ENCODE measurements at places on chromosomes 7 and 10.

- DNase-seq = no peak
Observed at GRCh38 chr7:57482-58255, 134.7 kb upstream of the FAM20C start.

DNA sequence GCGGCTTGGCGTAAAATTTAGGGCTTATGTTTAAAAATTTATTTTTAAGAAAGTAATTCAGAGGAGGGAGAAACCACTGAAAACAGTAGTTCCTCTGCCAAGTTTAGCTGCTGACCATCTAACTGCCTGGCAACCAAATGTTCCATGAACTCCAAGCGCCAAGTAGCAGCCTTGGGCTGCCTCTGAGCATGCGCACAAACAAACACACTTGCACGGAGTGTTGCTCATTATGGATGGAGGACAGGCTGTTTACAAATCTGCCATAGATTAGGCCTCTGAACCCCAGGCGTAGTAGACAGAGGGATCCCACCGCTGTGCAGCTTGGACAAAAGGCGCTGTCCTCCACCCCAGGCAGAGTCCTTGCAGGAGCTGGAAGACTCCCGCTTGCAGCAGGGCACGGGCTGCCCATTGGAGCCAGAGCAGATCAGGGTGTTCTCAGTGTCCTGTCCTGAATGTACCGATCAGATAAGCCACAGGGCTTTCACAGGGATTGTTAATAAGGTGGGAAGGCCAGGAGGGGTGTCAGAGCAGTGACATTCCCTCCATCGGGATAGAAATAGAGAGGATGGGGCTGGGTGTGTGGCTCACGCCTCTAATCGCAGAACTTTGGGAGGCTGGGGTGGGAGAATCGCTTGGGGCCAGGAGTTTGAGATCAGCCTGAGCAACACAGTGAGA lies 47.7 kb upstream of the LYZL1 start:
- DNase-seq = no peak

DNA sequence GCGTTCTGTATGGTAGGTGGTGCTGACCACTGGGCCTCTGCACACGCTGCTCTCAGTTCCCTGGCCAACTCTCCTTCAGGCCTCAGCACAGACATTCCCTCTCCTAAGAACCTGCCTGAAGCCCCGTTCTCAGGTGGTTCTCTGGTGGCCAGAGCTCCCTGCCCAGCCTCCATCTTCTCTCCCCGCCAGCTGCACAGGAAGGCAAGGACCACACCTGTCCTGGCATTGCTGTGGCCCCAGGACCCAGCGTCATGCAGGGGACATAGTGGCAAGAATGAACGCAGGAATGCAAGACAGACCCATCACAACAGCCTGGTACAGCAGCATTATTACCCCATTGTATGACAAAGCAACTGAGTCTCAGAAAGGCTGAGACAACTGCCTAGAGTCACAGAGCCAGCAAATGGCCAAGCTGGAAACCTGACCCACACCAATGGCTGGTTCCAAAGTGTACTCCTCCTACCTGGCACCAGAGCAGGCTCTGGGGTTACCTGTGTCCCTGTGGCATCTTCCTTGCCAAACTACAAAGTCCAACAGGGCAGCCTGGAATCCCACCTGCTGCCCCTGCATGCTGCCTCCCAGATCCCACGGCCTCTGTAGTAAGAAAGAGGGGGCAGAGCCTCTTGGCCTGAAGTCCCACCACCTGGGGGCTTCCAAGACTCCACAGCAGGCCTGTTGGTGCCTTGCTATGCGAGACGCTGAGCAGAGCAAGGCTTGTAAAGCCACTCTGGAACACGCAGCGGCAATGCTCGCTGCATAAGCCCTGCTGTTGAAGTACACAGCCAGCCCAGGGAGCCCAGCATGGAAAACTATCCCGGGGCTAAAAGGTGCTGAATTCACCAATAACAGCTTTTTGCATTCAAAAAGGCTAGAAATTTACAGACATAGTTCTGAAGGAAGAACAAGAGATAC lies 73.3 kb downstream of the CHST15 start:
- DNase-seq = no peak

DNA sequence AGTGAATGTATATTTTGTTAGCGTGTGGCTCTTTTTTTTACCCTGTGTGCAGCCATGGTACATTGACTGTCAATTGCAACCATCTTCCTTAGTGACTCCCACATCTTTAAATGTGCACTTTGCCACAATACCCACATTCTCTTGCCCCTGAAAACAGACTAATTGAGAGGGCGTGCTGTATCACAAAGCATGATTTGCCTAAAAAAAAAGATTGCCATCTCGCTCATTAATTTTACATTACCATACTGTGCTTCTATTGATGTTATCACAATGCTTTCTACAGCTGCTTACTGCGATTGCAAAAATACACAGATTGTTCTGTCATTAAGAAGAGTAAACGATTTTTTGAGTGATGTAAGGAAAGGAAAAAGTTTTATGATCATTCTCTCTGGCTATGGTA lies 613.1 kb upstream of the NRP1 start:
- no peak for DNase-seq

GRCh38 chr7:156907656-156908055 lies 14.7 kb upstream of the LMBR1 start:
- no peak for DNase-seq

All from KBM-7 (cell line).